ENCODE measurements at places on chromosomes 1 and 21.
A peak's percentile ranks its signal among the peaks of the same experiment; 100 is the strongest.

- H3K27ac ChIP-seq, result no peak overlapping the region
- DNase-seq, result no peak
- H3K4me1 ChIP-seq, result peaks cover 13% of the 10 kb centered on the region
- peaks cover 18% of the 10 kb centered on the region for H3K36me3 ChIP-seq
Observed at GRCh38 chr1:8598060-8598724, 219.2 kb downstream of the RERE start.

DNA sequence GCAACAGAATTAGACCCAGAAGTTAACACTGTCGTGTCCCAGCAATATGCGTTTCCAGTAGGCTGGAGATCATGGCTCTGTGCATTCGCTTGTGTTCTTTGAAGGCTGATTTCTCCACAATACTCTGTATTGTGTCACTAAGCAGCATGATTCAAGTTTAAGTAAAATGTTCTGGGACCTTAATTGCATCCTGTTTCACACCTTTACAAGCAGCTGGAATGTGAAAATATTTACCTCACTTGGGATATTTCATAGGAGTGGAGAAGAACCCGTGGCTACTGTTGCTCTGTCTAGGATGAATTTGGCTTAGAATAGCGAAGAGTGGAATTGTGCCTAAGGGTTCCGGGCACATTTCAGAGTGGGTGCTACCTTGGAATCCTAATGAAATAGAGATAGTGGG is 6.3 kb downstream of the PTGFRN start:
- H3K36me3 ChIP-seq, result no peaks in the 10 kb centered on the region
- no peak for DNase-seq
- H3K4me3 ChIP-seq, result no peak overlapping the region
- no peak overlapping the region for H3K27ac ChIP-seq
- H3K27me3 ChIP-seq, result no peaks in the 10 kb centered on the region

DNA sequence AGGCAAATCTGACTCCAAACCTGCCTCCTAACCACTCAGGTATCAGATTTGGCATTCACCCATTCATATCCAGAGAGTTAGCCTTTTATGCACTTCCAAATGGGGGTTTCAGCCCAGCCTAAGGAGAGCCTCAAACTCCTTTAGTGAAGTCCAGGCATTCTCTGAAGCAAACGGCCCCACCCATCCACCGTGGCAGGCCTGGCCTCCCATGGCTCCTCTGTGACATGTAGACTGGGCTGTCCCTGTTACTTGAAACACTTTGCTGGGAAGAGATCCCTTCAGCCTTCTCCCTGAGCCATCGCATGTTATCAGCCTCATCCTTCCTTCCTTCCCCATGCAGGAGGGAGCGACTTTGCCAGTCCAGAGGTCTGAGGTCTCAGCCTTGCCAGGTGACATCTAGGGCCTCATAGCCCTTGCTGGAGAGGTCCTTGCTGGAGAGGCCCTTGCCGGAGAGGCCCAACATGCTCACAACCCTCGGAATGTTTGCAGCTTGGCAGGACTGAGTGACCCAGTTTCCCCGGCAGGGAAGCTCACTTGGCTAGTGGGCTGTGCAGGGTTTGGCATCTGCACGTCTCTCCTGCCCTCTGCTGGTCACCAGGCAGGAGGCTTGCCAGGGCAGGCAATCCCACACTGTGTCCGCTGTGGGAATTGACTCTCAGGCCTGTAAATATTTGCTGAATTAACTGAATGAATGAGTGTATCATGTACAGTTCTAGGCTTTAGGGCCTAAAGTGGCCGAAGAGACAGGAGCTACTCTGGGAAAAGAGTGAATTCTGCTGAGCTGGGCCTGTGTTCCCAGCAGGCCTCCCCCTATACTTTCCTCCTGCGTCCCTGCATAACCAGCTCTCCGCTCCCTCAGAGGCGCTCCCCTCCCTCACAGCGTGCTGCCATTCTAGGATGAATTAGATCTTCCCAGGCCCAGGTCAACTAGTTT is 26.7 kb upstream of the RBM15 start:
- no peak overlapping the region for H3K27ac ChIP-seq
- peak; percentile 72 for DNase-seq
- H3K27me3 ChIP-seq, result peaks cover 2% of the 10 kb centered on the region
- H3K4me3 ChIP-seq, result no peak overlapping the region

- H3K4me1 ChIP-seq, result peaks cover 4% of the 10 kb centered on the region
- H3K27me3 ChIP-seq, result peaks cover 13% of the 10 kb centered on the region
Observed at GRCh38 chr1:8348777-8349472, 31.0 kb downstream of the SLC45A1 start.

DNA sequence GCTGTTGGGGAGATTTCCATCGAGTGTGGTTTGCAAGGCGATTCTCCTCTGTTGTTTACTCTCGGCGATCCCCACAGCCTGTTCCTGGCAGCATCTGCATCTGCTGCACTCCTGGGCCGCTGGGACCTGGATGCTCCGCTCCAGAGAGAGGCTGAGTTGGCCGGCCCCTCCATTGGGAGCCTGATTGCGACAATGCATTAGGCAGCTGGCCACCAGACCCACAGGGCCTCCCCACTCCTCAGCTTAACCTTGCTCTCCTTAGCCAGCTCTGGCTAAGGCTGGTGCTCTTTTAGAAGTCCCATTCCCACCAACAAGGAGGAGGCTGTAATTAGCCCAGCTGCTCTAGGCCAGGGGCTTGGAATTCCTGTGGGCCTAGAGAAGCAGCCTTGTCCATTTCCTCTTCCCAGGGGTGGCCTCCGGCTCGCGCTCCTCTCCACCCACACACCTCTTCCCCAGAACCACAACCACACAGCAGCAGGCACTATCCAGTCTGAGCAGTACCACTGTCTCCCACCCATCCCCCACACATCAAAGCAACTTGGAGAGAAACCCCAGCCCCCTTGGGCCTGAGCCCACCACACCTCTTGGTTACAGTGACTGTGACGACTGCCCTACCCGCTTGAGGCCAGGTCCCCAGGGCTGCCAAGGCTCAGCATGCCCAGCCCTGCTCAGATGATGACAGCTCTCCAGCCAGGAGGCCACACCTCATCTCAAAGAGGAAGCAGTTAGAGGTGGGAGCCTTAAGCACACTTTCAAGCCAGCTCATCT is 193.8 kb upstream of the EDN2 start:
- no peaks in the 10 kb centered on the region for H3K36me3 ChIP-seq
- peak overlapping the region; percentile 4 for H3K27ac ChIP-seq
- DNase-seq, result no peak
- H3K27me3 ChIP-seq, result no peaks in the 10 kb centered on the region
- H3K4me3 ChIP-seq, result no peak overlapping the region
- H3K4me1 ChIP-seq, result peaks cover 44% of the 10 kb centered on the region

DNA sequence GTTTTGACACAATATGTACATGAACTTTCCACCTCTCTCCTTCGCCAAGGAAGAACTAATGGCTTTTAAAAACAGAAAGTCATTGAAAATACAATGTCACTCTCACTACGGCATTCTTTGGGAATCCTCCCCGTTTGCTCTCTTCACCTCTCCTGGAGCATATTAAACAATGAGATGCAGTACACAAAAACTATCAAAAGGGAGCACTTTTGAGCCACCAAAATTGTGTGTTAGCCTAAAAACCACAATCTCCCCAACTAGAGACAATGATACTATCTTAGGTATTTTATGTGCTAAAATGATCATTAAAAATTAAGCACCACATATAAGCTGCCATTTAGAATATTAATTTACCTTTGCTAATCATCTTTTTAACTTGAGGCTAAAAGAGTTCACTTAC is 425.5 kb downstream of the KCTD3 start:
- H3K4me1 ChIP-seq, result no peaks in the 10 kb centered on the region
- no peak overlapping the region for H3K27ac ChIP-seq
- no peaks in the 10 kb centered on the region for H3K27me3 ChIP-seq

- H3K4me3 ChIP-seq, result no peak overlapping the region
- H3K27ac ChIP-seq, result no peak overlapping the region
- peaks cover 15% of the 10 kb centered on the region for H3K27me3 ChIP-seq
- no peak for DNase-seq
- peaks cover 11% of the 10 kb centered on the region for H3K4me1 ChIP-seq
Observed at GRCh38 chr1:31796707-31797106, 19.1 kb downstream of the SPOCD1 start.

DNA sequence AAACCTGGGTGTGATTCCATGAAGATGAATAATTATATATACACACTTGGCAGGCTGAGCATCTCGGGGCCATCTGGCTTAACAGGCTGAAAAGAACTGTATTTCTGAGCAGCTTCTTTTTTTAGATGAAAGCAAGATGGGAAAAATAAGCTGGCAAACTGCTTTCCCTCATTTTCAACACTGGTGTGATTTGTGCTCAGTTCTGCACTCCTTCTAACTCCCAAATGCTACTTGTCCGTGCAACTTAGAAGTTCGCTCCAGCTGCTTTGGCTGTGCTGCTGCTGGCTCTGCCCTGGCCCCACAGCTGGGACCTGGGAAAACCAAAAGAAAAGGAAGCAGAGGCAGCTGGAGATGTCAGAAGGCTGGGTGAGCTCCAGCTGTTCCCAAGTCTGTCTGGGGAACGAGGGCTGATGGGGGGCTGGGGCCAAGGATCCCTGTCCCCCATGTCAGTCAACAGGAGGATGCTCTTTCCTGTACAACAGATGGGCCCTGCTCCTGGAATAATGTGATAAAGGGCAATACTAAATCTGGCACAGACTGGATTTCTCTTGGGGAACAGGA is 44.9 kb downstream of the PAFAH2 start:
- no peak overlapping the region for H3K27ac ChIP-seq
- no peak overlapping the region for H3K4me3 ChIP-seq
- peaks cover 5% of the 10 kb centered on the region for H3K36me3 ChIP-seq
- H3K4me1 ChIP-seq, result peaks cover 3% of the 10 kb centered on the region

GRCh38 chr21:45611296-45611695 is 32.2 kb upstream of the PCBP3 start:
- no peak overlapping the region for H3K4me3 ChIP-seq
- DNase-seq, result no peak
- H3K4me1 ChIP-seq, result peaks cover 12% of the 10 kb centered on the region
- H3K36me3 ChIP-seq, result peaks cover 2% of the 10 kb centered on the region

DNA sequence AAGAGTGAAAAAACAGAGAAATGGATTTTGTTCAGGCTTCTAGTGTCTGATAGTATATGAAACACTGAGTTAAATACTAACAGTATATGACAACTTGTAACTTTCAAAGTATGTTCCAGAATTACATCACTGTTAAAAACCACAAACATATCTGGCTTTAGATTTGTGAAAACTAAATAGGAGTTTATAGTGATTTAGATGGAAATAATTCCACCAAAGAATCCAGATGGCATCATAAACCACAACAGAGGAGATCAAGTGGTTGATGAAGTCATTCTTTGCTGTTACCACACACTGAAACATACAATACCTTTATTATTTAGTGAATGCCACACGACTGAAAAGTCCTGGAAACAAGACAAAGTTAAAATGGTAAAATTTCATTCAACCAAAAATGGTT is 37.2 kb downstream of the ALG14 start:
- DNase-seq, result no peak
- H3K27me3 ChIP-seq, result no peaks in the 10 kb centered on the region
- H3K4me1 ChIP-seq, result no peaks in the 10 kb centered on the region
- H3K36me3 ChIP-seq, result peaks cover 6% of the 10 kb centered on the region

- no peak overlapping the region for H3K27ac ChIP-seq
- H3K36me3 ChIP-seq, result peaks cover 22% of the 10 kb centered on the region
- H3K4me1 ChIP-seq, result no peaks in the 10 kb centered on the region
- H3K4me3 ChIP-seq, result no peak overlapping the region
Observed at GRCh38 chr1:163298365-163298764, 23.4 kb upstream of the NUF2 start.

GRCh38 chr1:85366391-85367170 is 90.1 kb upstream of the BCL10 start:
- H3K4me1 ChIP-seq, result peaks cover 4% of the 10 kb centered on the region
- no peaks in the 10 kb centered on the region for H3K27me3 ChIP-seq
- DNase-seq, result no peak
- H3K27ac ChIP-seq, result no peak overlapping the region

DNA sequence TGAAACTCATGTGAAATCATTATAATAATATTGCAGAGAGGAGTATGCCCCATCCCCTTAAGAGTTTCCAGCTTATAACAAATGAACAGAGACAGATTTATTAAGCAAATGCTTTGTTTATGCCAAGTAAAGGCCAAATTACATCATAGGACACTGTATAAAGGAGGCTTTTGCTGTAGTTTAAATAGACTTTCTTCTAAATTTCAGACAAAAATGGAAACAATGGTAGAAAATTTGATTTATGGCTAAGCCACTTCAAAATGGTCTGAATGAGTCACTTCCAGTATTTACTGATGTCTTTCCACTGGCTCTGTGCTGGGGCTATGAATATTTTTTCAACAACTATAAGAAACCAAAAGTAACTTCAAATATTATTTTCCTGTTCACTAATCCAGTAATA is 81.1 kb upstream of the ST6GALNAC5 start:
- no peak for DNase-seq
- no peaks in the 10 kb centered on the region for H3K36me3 ChIP-seq
- H3K27ac ChIP-seq, result no peak overlapping the region
- peaks cover 2% of the 10 kb centered on the region for H3K27me3 ChIP-seq

GRCh38 chr1:165897326-165898303 is 70.2 kb downstream of the UCK2 start:
- no peak overlapping the region for H3K4me3 ChIP-seq
- H3K27ac ChIP-seq, result no peak overlapping the region
- no peaks in the 10 kb centered on the region for H3K4me1 ChIP-seq
- peaks cover 23% of the 10 kb centered on the region for H3K36me3 ChIP-seq
- DNase-seq, result no peak
